Pulmonary artery endothelial cell (primary cell): ENCODE measurements at places on chromosomes 3 and 15.

- no peak for DNase-seq
These were observed at the start of gene KLHL40 for GRCh38 chr3:42685363-42685881. Gene KLHL40, plus strand, starts transcription at chr3:42685537. Its CDS starts 82 bp downstream, at chr3:42685619.

DNA sequence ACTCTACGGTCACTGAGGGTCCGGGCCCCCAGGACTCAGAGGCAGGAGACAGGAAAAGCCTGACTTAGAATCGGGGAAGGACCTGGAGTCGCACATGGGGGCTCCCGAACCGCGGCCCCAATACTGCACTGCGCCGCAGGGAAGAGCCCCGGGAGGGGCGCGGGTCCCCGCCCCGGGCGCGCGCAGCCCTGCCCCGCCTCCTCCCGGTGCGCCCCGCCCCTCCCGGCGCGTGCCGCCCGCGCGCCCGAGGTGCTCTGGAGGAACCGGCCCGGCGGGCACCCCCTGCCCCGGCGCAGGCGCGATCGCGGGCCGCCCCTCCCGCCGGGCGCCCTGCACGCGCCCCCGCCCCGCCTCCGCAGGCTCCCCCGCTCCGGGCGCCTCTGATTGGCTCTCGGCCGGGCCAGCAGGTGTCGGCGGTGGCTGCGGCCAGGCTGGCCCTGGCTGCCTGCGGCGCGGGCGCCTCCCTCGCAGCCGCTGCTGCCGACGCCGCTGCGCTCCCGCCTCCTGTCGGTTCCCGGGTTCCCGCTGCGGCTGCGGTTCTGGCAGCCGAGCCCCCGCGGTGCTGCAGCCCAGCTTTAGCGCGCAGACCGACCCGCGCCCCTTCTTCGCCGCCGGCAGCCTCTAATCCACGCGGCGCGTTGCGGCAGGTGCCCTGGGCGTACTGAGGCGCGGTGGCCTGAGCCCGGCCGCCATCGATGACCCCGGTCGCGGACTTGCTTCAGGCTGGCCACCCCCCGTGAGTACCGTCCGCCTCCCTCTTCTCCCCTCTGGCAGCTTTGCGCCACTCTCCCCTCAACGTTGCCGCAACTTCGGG, at the start of gene MYRIP:
Gene MYRIP (plus strand): TSS at position 429 of the 814 bp plus-strand sequence. CDS start 91,208 bp downstream, outside the sequence.
- DNase-seq = peak; percentile 22

GRCh38 chr15:101488300-101489164, 975 bp downstream of the PCSK6 start:
- no peak for DNase-seq

DNA sequence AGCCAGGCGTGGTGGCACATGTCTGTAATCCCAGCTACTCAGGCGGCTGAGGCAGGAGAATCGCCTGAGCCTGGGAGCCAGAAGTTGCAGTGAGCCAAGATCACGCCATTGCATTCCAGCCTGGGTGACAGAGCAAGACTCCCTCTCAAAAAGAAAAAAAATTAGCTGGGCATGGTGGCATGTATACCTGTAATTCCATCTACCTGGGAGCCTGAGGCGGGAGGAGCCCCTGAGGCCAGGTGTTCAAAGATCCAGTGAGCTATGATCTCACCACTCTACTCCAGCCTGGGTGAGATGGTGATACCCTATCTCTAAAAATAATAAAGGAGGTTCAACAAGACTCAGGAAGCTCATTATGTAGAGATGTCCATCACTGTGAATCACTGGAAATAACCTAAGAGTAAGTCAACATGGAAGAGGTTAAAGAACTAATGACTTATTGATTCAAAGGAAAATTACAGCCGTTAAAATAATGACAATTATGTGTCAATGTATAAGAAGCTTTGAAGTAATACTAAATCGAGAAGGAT, 19.8 kb upstream of the RAB7A start:
- no peak for DNase-seq

- DNase-seq = no peak
These were observed 152.0 kb downstream of the EPHA6 start for GRCh38 chr3:96966181-96966929.

DNA sequence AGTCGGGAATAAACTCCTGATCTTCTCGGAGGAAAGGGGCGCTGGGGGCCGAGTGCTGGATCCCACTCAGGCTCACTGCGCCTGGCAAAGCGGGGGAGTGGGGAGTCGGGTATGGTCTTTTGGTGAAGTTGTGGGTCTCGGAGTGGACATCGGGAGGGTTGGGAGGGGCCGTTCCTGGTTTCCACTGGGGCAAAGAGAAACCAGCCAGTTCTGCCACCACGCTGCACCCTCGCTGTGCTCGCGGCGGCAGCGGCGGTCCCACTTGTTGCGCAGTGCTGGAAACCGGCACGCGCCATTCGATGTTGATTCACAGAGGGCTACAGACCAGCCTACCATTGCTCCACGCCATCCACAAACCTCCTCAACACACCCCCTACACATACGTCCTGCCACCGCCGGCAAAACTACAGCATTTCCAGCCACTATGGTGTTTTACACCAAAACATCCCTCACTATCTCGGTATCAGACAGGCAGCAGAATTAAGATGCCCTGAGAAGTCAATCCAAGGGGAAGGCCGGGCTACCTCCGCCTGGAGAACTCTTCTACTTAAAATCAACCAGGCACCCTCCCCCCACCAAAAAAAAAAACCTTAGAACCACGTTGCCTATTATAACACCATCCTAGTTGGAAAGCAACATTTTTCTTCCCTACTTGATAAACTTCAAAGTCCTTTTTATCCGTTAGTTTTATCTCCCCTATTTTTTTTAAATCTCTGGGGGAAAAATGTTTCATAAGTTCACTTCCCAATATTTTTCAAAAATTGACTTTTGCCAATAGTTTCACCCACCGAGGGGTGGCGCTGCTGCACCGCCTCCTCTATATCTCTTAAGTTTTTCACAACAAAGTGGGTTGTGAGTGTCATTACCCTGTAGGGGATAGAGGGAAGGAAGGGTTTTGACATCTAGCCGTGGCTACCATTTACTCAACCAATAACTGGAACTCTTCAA, 3.6 kb downstream of the BCL6 start:
- no peak for DNase-seq

DNA sequence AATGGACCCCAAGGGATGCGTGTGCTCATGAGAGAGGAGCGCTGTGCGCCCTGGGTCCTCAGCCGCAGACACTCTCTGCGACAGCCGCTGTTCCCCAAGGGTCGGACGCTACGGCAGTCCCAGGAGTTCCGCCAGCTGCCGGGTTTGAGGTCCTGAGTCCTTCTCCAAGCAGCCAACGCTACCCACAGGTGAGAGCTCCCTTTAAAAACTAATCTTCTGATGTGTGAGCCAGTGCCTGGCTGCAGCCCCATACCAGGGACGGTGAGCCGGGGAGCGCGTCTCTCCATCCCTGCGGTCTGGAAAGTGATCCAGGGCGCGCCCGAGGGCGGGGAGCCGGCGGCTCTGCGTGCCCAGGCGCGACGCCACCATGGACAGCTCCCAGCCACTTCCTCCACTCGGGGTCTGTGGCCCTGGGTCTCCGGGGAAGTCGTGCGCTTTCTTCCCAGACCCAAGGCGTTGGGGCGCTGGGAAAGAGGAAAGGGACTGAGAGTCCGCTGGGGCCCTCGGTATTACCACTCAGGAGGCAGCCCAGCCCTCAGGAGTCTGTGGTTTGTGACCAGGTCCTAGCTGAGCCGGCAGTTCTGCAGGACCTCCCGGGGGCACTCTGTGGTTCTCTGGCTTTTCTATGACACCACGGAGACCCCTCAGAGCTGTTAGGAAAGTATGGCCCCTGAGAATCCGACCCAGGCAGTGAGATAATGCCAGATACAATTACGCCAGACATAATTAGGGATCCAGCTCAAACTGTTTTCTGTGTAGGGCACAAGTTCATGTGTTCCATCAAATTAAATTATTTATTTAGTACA, 1.4 kb downstream of the CEMIP start:
- DNase-seq = no peak

DNA sequence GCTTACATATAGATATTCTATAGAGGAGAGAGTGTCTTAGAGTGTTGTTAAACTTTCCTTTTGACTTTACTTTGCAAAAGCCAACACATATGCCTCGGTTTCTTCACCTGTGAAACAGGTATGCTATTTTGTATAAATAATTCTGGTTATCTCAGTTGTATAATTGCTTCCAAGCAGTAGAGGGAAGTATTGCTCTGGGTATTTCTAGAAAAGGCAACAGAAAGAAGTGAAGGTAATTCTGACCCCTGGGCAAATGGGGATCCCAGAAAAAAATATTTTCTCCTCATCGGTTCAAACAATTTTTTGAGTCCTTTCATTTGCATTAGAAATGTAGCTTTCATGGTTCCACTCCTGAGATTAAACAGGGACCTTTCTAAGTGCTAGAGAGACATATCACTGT, 216.5 kb upstream of the SEMA6D start:
- no peak for DNase-seq
